ENCODE measurements at places on chromosomes 2 and 18.

DNA sequence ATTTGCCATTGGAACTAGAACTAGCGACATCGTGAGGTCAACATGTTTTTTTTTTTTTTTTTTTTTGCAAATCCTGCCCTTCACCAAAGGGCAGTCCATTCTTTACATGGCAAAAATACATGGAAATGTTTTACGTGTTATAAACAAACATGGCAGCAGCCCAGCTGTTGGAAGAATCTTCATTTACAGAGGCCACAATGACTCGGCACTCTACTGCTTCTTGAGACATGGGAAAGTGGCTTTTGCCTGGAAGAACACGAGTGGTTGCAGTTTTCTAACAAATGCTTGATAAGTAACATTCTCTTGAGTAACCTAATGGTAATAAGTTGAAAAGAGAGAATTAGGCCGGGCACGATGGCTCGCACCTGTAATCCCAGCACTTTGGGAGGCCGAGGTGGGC, 22.8 kb upstream of the POLR1B start:
- no peak for DNase-seq

- peak; percentile 85 for DNase-seq
Measured at GRCh38 chr2:205776139-205776538, 93.8 kb downstream of the NRP2 start.

- DNase-seq: no peak
Measured at GRCh38 chr18:35038029-35038428, 3.2 kb upstream of the MAPRE2 start.

DNA sequence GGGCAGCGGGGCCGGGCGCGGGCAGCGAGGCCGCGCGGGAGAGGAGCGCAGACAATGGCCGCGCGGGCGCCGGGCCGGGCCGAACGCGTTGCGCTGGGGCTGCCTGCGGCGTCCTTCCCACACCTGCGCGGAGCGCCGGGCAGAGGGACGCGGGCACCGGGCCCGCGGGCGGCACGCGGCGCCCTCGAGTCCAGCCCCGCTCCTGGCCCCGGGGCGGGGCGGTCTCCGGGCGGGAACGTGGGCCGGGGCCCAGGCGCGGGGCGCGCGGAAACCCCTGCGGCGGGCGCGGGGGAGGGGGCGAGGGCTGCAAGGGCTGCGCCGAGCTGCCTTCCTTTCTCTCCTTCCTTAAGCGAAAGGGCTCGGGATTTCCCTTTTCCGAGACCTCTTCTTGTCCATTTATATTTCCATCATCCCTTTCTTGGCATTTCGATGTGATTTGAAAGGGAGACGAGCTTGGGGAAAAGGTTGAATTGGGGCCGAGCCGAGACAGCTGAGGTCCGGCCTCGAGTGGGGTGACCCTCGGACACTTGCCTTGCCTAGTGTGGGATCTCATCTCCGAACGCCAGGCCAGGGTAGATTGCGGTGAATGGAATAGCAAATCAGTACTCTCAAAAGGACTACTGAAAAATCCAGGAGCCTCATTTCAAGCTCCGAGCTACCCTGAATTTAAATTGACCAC, 676 bp downstream of the KLHL23 start:
- DNase-seq: no peak

DNA sequence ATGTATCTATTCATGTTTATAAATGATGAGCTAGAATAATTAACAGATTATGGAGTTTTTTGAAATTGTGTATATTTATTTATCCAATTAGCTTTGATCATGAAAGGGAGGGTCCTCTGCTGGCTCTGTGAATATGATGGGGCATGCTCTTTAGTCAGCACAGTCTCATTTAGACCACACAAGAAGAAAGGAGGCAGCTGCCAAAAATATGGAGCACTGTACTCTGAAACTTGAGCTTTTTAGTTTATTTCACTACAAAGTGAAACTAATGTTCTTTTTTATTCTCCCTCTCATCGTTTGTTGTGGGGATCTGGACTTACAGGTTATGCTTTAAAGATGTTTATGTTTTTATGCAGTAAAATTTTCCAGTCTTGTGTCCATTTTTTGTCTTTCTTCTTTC, 266.9 kb upstream of the GULP1 start:
- DNase-seq: no peak

GRCh38 chr18:46260016-46260878, 156.1 kb downstream of the HAUS1 start:
- no peak for DNase-seq

DNA sequence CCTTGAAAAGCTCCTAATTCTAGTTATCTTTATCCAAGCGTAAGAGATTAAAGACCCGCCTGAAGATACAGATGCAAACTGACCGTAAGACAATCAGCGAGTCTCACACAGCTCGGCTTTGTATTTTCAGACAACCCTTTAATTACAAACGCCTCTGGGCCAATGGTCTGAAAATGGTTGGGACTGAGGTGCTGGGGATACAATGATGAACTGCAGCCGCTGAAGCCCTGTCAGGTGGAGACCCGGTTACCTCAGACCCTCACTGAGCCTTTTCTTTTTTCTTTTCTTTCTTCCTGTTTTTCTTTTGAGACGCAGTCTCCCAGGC, 715 bp upstream of the CFAP36 start:
- no peak for DNase-seq

- DNase-seq: no peak
Measured at GRCh38 chr2:203225423-203226039, 13.3 kb upstream of the CYP20A1 start.
